A549 treated with RU486 at 1 μM for 4 hours (cell line): ENCODE measurements at places on chromosomes 4 and X. TPM values are rescaled to one million over a fixed set of nuclear protein-coding genes. Genes with fewer than 3 reads are reported as not detected.

PPEF1 gene
- total RNA-seq = 0.54 to 1.3 TPM (median 1.1 TPM) in 5 replicates

ARHGEF38 gene
- not detected in 5 replicates for total RNA-seq

PDLIM3 gene
- total RNA-seq = 0.08 to 0.24 TPM (median 0.18 TPM) in 5 replicates

ADGRG2 gene
- total RNA-seq = 4.6 to 7.0 TPM (median 6.4 TPM) in 5 replicates

LIMCH1 gene
- total RNA-seq = 32.2 to 46.0 TPM (median 41.4 TPM) in 5 replicates

MAB21L2 gene
- total RNA-seq = not detected in 5 replicates

CACNA1F gene
- total RNA-seq = not detected in 5 replicates

CFAP47 gene
- not detected in 5 replicates for total RNA-seq
